CD4-positive, alpha-beta memory T cell (primary cell): ENCODE measurements at places on chromosomes 1 and 21. TPM values are rescaled to one million over a fixed set of nuclear protein-coding genes. Genes with fewer than 3 reads are reported as not detected.

GRCh38 chr1:30664103-30664755, 59.2 kb downstream of the MATN1 start:
- no peak for DNase-seq

DNA sequence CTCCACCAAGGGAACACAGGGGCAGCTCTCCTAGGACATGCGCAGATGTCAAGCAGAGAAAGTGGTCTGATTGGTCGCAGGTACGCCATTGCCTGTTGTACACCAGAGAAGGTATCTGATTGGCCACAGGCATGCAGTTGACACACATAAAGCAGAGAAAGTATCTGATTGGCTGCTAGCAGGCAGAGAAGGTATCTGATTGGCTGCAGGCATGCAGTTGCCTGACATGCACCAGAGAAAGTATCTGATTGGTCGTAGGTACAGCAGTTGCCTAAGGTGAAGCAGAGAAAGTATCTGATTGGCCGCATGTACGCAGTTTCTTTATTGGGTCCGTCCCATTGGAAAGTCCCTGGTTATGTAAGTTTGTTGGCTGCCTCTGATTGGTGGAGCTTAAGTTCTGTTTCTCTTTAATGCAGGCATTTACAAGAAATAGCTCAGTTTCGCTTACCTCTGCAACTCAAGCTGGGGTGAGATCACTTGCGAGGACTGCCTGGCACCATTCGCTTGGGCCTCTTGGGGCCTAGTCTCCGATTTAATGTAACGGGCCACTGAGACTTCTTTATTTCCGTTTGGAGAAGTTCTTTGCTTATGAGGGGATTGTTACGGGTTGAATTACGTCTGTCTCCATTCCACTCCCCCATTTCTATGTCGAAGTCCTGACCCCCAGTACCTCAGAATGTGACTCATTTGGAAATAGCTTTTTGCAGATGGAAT, 74.2 kb downstream of the SIK1 start:
- DNase-seq: peak; percentile 45

DNA sequence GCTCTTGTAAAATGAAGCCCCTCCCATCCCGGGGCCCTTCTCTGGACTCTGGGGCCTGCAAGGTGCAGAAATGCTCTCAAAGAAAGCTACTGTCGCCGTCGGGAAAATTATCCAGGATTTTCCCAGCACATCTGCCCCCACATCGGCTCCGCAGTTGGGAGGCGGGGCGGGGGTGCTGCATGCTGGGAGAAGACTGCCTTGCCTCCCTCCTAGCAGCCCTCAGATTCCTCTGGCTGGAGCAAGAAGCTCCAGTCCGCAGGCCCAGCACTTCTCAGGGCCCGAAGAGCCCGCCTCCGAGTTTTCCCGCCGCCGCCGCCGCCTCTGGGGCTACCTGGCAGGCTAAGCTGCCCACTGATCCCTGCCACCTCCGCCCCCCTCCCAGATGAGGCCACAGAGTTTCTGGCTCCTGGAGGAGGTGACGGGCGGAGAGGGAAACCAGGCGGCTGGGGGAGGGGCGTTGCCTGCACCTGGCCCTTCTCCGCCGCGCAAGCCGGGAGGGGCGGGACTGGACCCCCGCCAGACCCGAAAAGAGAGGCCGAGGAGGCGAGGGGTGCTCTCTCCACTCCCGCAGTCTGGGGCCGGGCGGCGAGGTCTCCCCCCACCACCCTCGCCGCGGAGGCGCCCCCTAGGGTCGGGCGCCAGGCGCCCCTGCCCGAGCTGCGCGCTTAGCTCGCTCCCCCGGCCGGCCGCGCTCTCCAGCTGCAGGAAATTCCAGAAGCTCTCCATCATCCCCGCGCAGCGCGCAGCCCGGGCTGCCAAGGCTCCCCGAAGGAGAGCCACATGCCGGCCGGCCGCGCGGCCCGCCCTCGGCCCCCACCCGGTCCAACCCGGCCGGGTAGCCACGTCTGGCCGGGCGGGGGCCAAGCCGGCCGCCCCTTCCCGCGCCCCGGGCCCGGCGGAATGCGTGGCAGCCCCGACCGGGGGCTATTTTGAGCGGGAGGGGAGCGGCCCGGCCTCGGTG, 28.8 kb downstream of the AHDC1 start:
- no peak for DNase-seq

GRCh38 chr1:160717306-160717705, 5.7 kb upstream of the CD48 start:
- DNase-seq: no peak

- no peak for DNase-seq
Measured at GRCh38 chr1:200258447-200259375, 151.1 kb downstream of the ZNF281 start.

- DNase-seq: no peak
Measured at GRCh38 chr21:38671773-38672172, 134.0 kb upstream of the ETS2 start.

- no peak for DNase-seq
Measured at GRCh38 chr21:45559216-45560105, 17.2 kb upstream of the SLC19A1 start.

- no peak for DNase-seq
Measured at GRCh38 chr1:3170561-3171453, 101.8 kb downstream of the PRDM16 start.

DNA sequence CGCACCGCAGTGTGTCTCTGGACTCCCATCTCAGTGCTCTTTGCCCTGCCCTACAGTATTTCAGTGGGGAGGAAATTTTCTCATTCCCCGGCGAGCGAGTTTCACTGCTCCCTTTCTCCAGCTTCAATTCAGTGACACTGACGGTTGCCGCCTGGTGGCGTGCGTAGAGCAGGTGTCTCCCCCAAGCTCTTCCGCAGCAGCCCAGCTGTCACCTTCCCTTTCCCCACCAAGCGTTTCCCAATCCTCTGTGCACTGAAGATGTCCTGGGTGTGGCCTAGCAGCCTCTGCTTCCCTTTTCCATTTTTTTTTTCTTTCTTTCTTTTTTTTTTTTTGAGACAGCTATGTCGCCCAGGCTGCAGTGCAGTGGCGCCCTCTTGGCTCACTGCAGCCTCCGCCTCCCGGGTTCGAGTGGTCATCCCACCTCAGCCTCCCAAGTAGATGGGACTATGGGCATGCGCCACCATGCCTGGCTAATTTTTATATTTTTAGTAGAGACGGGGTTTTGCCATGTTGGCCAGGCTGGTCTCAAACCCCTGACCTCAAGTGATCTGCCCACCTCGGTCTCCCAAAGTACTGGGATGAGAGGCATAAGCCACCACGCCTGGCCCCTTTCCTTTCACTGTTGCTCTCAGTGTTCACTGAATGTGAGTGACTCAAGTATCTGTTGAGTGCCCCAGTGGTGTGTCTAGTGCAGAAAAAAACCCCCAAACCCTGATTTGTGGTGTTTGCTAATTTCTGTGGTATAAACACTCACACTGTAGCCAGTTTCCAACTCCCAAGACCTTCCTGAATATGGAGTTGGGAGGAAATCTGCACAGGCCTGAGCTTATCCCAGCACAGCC, 30.1 kb downstream of the TNFRSF1B start:
- DNase-seq: no peak

DNA sequence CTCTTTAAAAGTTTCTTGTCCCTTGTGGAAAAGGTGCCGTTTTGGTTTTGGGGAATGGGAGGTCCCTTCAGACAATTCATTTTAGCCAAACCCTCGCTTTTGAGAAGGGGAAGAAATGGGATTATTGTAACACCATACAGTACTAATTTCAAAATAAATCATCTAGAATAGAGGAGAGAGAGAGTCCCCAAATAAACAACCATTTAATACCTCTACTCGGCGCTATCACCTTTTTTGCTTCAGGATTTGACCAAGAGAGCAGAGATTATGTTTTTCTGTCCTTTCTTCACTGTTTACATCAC, 770 bp upstream of the RC3H1 start:
- DNase-seq: no peak

DNA sequence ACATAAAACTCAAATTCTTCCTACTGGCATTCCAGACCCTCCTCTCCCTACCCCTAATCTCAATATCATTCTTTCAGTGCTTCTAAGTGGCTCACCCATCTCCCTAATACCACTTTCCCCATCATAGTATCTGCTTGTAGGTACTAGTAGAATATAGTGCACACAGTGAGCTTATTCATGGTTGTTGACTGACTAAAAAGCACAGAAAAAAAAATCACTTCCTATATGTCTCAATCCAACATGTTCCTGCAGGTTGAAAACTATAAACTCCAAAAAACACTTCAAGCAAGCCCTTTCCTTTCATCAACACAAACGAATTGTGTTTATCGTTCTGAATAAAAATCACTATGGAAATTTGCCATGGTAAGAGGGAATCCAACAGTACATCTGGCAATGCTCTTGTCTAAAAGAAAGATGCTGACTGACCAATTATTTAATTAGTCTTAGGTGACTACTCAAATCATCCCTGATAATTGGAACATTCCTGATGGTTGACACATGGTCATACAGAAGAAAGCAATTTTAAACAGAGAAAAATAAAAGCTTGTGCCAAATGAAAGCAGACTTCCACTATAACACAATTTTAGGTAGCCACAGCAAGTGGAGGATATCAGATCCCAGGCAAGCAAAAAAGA, 87.1 kb downstream of the NDUFS5 start:
- no peak for DNase-seq

GRCh38 chr1:105419030-105419429, 1637.4 kb upstream of the PRMT6 start:
- DNase-seq: no peak

The SLC35E2B gene
- 123 TPM for total RNA-seq

The DHRS3 gene
- 91.8 TPM for total RNA-seq

The C1QA gene
- 1.2 TPM for total RNA-seq

The ERVH48-1 gene
- total RNA-seq: not detected
